ENCODE measurements at places on chromosomes 16 and 17.
A peak's percentile ranks its signal among the peaks of the same experiment; 100 is the strongest.

GRCh38 chr16:47061204-47061603, 82.5 kb downstream of the NETO2 start:
- no peak for DNase-seq

- no peak for DNase-seq
These were observed 268.8 kb downstream of the SEC14L1 start for GRCh38 chr17:77409282-77410161.

GRCh38 chr17:82003411-82004381, 19.0 kb downstream of the CENPX start:
- DNase-seq, result no peak

DNA sequence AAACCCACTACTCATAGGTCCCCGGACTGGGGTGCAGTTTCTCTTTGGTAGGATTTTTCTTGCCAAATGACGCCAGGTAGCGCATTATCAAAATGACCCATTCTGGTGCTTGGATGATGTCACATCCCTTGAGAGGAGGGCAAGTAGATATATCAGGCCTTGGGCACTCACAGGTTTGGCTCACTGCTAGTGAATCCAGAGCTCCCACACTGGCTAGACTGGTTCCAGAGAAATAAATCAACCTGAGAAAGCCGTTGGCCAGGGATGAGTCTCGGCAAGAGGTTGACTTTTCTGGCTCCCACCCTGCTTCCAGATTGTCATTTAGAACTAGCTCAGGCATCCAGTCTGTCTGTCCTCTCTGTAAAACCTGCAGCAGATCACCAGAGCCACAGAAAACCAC, 188.4 kb upstream of the MAF start:
- no peak for DNase-seq

DNA sequence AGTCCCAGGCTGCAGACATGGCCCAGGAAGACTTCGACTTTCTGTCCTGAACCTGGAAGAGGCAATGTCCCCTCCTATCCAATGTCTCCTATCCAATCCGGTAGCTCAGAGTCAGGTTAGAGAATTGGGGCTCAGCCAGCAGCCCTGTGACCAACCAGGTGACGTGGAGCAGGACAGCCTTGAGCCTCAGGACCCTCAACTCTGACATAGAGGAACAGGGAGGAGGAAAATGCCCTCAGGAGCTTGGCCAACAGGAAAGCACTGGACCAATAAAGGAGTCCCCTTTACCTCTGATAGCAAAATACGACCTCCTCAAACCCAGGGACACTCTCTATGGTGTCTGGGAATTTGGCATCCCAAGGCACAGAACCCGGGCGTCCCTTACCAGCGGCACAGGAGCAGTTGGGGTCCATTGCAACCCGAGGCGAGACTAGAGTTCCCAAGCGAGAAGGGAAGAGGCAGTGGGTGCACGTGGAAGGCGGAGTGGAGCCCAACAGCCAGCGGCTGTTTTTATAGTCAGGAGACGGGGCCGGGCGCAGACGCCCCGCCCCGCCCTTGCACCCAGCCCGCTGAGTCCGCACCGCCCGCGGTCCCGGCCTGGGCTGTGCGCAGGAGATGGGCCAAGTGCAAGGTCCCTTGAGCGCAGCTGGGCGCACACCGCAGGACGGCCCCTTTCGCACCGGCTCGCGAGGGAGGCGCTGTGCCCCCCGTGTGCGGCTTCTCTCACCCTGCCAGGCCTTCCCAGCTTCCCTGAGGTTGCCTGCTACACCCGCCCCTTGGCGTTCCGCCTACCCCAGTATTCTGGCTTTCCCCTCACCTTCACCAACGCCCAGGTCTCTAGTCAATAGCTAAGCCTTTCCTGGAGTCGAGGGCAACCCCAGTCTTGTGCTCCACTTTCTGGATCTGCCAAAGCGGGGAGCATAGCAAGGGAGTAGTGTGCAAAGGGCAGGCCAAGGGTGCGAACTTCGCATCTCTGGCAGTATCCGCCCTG, at the start of gene MT1G:
TSS of gene MT1G (minus strand) at position 485 of the 991 bp plus-strand sequence. CDS start at position 413, 72 bp downstream.
- peak; percentile 92 for DNase-seq

DNA sequence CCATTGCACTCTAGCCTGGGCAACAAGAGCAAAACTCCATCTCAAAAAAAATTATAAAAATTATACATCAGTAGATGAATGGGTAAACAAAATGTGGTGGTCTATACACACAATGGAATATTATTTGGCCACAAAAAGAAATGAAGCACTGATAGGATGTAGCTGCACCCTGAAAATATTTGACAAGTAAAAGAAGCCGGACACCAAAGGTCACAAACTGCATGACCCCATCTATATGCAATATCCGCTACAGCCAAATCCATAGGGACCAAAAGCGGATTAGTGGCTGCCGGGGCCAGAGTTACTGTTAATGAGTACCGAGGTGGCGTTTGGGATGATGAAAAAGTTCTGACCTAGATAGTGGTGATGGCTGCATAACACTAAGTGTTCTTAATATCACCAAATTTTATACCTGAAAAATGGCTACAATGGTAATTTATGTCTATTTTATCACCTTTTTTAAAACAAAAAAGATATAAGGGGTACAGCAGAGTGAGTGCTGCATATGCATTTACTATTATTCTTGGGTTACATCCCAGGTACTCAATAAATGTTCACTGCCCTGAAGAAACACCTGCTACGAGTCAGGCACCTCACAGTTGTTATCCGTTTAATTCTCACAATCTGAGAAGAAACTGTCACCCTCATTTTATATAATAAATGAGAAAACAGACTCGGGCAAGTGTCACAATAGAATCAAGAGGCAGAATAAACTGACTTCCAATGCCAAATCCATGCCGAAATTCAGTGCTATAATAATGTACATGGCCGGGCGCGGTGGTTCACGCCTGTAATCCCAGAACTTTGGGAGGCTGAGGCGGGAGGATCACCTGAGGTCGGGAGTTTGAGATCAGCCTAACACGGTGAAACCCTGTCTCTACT, 807 bp upstream of the HBQ1 start:
- no peak for DNase-seq

DNA sequence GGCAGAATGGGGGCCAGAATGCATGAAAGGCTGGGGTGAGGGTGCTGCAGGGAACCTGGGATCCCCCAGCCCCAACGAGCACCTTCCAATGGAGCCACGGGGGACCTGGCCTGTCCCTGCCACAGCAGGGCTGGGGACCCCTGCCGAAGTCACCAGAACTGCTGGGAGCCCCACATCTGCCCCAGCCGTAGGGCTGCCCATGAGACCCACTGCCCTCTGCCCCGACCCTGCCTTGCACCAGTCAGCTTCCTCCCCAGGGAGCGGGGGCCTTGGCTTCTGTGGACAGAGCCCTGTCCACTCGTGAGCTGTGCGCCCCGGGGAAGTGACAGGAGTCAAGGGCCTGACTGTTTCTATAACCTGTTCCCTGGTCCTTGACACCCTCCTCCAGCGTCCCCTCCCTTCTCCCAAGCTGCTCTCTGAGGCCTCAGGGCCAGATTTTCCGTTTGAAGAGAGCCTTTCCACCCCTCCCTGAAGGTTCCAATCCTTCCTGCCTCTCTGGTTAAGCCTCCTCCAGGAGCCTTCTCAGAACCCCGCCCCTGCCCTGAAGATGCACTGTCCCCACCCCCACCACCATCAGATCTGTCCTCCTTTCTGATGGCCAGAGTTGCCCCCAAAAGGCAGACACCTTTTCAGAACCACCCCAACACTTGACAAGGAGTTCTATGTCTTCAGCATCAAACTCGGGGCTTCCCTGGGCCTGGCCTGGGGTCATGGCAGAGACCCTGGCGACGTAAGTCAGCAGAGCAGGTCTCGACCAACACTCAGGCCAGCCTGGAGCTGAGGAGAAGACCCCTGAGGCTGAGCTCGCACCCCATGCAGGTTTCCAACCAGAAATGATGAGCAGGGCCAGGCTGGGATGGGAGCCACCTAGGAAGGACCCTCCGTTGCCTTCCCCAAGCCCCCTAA, 10.7 kb upstream of the PRR29 start:
- DNase-seq, result no peak

- no peak for DNase-seq
These were observed 131.6 kb upstream of the PLCG2 start for GRCh38 chr16:81647527-81647926.

- no peak for DNase-seq
These were observed 29.0 kb downstream of the GLG1 start for GRCh38 chr16:74577882-74578366.

DNA sequence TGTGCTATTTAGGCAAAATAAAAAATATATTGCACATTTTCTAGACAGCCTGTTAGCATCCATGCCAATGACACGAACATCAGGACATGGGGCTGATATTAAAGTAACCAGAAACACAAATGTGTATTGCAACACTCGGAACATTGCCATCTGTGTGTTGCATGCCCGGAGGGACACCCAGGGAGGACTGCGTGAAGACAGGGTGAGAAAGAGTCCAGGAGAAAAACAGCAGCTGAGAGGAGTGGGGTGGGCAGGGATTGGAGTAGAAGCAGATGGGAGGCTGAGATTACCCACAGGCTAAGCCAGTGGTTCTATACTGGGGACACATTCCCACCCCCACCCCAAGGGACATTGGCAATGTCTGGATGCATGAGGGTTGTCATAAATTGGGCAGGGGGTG, 114.8 kb downstream of the GRIN2A start:
- DNase-seq, result no peak

DNA sequence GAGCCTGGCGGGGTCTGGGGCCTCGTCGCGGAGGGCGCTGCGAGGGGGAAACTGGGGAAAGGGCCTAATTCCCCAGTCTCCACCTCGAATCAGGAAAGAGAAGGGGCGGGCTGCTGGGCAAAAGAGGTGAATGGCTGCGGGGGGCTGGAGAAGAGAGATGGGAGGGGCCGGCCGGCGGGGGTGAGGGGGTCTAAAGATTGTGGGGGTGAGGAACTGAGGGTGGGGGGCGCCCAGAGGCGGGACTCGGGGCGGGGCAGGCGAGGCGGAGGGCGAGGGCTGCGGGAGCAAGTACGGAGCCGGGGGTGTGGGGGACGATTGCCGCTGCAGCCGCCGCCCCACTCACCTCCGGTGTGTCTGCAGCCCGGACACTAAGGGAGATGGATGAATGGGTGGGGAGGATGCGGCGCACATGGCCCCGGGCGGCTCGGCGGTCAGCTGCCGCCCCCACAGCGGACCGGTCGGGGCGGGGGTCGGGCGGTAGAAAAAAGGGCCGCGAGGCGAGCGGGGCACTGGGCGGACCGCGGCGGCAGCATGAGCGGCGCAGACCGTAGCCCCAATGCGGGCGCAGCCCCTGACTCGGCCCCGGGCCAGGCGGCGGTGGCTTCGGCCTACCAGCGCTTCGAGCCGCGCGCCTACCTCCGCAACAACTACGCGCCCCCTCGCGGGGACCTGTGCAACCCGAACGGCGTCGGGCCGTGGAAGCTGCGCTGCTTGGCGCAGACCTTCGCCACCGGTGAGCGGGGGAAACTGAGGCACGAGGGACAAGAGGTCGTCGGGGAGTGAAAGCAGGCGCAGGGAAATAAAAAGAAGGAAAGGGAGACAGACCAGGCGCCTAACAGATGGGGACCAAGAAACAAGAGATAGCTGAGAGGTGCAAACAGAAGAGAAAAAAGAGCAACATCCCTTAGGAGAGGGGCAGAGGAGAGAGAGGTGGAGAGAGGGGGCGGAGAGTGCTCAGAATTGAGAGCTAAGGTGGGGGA, at the start of gene PNMT:
TSS of gene PNMT (plus strand) at position 509 of the 980 bp plus-strand sequence. CDS start at position 532, 23 bp downstream.
- peak; percentile 81 for DNase-seq

DNA sequence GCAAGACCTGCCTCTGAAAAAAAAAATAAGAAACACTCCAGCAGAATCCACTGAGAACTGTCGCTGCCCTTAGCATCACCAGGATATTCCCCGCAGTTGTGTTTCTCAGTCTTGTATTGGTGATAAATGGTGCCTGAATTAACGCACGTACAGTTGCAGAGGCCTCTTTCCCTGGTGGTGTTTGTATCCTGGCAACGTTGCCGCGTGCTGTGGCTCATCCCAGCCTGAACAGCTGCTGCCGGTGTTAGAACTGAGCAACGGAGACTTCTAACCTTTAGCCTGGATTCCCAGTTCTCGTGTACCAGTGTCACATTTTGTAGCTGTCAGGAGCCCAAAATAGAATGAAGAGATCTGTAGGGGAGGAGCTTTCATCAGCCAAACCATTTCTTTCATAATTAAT, 4.8 kb downstream of the MLYCD start:
- DNase-seq, result peak; percentile 30

DNA sequence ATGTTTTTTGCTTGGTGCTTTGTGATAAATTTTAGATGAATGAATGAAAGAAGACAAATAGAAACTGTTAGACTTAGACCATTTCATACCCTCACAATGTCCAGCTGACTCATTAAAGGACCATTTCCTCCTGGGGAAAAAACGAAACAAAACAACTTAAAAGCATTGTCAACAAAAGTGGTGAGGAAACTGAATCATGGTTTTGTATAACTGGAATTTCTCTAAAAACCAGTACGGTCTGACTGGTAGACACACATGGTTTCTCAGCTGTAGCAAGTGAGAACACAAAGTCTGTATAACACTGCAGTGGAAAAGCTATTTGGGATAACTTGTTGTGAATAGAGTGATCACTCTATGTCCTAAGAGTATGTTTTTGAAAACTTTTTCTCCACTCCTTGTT, 5.3 kb upstream of the DDX52 start:
- DNase-seq, result no peak

DNA sequence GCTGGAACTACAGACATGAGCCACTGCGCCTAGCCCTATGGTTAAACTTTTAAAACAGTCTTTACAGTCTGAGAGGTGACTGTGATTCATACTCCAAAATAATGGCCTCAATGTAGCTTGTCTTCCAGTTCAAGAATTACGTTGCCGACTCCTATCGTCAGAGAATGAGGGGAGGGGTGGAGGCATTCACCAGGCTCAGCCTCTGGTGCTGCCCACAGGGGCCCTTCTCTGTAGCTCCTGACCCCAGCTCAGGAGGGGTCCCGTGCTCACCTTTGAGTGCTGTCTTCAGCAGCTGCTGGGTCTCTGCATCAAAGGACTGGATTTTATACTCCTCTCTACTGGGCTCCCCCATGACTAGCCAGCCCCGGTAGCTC, 1.2 kb downstream of the MIF4GD start:
- DNase-seq, result no peak

DNA sequence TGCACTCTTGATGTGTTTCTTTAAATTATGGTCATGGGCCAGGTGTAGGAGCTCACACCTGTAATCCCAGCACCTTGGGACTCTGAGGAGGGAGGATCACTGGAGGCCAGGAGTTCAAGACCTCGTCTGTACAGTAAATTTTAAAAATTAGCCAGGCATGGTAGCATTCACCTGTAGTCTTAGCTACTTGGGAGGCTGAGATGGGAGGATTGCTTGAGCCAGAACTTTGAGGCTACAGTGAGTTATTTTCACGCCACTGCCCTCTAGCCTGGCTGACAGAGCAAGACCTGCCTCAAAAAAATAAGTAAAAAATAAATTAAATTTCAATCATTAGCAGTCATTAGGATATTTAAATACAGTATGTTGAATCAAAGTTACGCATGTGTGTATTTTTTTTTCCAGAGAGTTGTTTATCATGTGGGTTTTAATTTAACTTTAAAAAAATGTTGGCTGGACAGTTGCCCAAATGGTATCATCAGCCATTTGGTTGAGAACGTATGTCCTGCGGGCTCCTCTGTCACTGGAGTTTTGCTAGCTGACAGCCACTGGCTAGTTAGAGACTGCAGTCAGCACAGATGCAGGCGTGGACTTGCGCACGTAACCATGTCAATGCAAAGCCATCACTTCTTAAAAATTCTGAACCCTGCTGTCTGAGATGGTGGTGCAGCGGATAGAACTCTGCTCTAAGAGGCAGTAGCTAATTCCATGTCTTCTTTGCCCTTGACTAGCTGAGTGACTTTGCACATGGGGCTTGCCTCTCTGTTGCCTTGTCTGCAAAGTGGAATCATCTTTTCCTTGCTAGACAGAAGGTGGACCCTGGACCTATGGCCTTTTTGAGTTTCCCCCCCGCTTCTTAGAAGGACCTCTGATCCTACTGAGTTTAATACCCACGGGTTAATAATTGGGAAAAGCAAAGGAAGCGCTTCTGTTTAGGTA, 40.0 kb downstream of the MAPT start:
- DNase-seq, result no peak
